ENCODE measurements at places on chromosomes 4 and X. TPM values are rescaled to one million over a fixed set of nuclear protein-coding genes. Genes with fewer than 3 reads are reported as not detected.

TRIM75 gene
- not detected for total RNA-seq

GRCh38 chr4:121822796-121823504 is 733 bp downstream of the CCNA2 start:
- peak; percentile 10 for DNase-seq

NEUROG2 gene
- total RNA-seq, result not detected

NEXMIF gene
- not detected for total RNA-seq

DNA sequence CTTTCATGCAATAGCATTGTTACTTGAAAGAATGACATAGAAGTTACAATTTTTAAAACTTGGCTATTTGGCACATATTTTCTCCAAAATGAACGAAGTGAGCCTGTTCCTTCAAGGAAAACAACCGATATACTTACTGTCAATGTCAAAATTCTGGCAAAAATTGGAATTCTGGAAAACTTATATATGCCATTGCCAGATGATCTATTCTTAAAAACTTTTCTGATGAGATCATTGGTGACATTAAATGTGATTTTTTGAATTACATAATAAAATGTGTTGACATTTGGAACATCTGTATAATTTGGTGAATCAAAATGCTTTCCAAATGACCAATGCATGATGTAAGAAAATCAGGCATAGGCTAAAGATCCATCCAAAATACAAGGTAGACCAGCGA is 209.0 kb downstream of the SCFD2 start:
- DNase-seq, result no peak

- no peak for DNase-seq
Measured at GRCh38 chr4:171561419-171561818, 251.8 kb upstream of the GALNTL6 start.

PTTG2 gene
- total RNA-seq, result not detected

DNA sequence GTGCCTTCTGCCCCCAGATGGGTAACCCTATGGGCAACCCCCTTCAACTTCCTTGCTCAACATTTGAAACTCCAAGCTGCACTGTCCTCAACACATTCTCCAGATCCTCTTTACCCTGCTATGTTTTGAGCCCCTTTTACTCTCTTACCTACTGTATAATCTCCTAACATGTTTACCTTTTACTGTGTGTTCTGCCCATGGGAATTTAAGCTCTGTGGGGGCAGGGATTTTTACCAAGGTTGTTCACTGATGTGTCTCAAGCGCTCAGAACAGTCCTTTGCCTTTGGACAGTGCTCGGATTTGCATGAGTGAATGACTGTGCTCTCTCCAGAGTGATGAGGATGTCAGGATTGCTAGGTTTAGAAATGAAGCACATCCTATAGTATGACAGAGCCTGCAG is 53.2 kb downstream of the SORBS2 start:
- DNase-seq, result no peak

- DNase-seq, result no peak
Measured at GRCh38 chr4:52752936-52753335, 1.7 kb upstream of the ERVMER34-1 start.

DNA sequence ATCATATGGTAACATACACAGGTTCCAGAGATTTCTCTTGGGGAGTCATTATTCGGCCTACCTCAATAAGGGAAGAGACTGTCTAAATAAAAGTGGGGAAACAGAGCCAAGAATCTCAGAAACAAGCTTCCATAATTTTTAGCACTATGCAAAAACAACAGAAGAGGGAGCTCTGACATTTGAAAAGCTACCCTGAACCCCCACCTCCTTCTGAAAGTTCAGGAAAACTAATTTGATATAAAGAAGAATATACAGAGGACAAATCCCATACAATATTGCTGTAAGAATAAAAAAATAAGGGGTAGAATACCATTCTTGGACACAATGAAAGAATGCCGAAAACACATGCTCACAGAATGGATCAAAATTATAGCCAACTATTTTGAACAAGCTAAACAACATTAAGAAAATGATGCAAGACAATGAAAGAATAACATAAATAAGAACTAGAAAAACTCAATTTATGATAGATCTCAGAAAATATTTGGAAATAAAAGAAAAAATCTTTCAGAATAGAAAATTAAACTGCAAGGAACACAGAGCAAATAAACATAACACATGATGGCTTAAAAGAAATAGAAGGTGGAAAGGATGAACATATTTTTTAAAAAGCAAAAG is 14.4 kb upstream of the ZNF41 start:
- no peak for DNase-seq

GRCh38 chr4:2334826-2335728 is 73.2 kb upstream of the MXD4 start:
- no peak for DNase-seq

MAGEA9B gene
- not detected for total RNA-seq

DNA sequence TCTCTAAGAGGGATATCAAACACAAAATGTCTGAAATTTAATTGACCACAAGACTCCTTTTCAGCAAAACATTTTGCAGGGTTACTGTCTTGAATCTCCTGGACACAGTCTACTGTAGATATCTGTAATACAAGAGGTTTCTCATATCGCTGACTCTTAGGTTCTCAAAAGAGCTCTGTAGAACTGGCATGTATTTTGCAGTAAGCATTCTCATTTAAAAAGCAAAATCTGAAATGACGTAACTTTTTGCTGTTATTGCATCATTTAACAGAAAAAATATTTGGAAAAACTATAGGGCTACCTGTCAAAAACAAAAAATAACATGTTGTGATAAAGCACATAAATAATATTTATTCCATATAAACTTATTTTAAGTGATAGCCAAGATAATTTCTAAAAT is 114.2 kb downstream of the CDS1 start:
- no peak for DNase-seq

GPR82 gene
- total RNA-seq, result not detected

- DNase-seq, result no peak
Measured at GRCh38 chr4:145694929-145695328, 15.0 kb downstream of the C4orf51 start.

- no peak for DNase-seq
Measured at GRCh38 chrX:107775000-107775733, 420 bp downstream of the TSC22D3 start.

GRCh38 chr4:114926583-114926982 is 186.8 kb downstream of the NDST4 start:
- no peak for DNase-seq

DNA sequence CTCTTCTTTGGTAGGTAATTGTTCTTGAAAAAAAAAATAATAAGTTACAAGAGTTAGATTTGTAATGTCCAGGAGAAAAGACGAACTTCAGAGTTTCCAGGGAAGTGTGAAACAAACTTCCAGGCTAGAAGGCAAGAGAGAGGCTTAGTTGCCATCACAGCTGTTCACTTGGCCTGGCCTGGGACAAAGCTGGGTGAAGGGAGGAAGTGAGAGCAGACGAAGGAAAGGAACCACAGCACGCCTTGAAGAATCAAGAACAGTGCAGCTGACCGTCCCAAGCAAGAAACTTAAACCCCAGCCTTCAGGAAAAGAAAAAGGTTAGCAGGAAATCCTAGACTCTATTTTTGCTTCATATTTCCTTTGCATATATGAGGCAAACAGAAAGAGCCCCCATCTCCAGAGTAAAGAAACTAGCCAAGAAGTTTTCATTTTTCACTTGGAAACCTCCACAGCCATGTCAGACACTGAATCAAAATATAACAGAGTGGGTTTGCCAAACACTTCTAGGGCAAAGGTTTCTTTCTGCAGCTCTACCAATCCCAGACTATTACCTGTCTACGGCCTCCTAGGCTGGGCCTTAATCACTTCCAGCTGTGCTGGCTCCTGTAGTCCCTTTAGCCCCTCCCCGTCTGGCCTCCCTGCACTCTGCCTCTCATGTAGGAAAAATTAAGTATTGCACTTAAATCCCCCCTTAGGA is 209.6 kb downstream of the SPATA18 start:
- DNase-seq, result no peak

ARSJ gene
- 35.8 TPM for total RNA-seq

DNA sequence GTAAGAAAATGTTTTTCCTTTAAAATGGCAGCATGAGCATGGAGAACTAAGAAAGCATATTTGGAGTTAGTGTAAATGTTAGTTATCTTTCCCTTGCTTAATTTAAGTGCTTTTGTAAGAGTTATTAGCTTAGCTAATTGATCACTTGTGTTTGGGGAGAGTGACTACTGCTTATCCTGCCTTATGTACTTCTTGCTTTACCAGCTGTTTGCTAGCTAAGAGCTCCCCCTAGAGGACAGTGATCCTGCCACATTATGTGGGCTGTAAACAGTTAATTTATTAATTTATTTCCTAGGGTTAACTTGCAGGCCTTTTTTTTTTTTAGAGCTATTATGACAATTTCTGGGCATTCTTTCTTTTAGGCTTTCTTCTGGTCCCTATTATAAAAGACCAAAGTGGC is 435.8 kb downstream of the MAGEB5 start:
- no peak for DNase-seq

FAT1 gene
- 638 TPM for total RNA-seq

DNA sequence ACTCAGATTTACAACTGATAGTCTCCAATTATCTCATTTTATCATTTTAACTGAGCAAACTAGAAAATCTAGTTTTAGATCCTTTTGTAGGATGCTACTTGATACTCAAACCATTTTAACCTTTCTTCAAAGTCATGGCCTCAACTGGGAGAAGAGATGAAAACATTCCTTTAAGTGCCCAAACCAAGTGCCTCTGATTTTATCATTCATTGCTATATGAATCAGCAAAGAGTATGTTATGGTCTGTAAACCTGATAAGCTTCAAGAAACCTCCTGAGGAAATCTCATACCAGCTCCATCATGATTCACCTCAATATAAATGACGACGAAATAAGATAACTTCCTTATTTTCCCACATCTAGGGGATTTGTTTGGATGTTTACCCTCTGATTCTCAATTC is 119.9 kb downstream of the FAM13A start:
- DNase-seq, result peak; percentile 16

GRCh38 chr4:16516796-16517439 is 290.6 kb upstream of the TAPT1 start:
- no peak for DNase-seq

GRCh38 chr4:37431417-37431743 is 186.8 kb downstream of the NWD2 start:
- no peak for DNase-seq

- no peak for DNase-seq
Measured at GRCh38 chrX:68880846-68881552, 52.2 kb downstream of the EFNB1 start.

GRCh38 chr4:37985730-37986275 is 25.6 kb downstream of the PTTG2 start:
- no peak for DNase-seq

DNA sequence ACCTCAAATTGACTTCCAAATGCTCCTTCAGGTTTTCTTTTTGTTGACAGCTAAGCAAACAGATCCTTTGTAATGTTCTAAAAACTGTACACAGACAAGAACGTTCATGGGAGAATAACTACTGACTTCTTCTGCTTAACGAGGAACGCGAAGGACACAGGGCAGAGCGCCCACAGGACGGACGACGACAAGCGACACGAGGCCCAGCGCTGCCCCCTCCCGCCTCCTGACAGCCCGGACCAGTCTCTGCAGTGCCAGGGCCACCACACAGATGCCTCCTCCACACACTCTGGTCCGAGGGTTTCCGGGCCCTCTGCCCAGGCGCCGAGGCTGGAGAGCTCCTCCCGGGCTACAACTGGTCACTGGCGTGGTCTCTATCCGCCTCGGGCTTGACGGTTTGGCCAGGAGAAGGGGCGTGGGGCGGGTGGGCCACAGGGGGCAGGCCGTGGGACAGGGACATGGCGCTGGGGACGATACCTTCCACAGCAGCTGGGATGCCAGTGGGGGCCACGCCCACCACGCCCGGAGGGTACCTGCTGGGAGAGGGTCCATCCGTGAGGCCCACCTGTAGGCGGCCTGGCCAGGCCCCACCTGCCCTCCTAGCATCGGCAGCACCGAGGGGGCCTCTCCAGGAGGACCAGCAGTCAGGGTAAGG is 36.9 kb downstream of the CTBP1 start:
- DNase-seq, result no peak

DDX60 gene
- total RNA-seq, result 7.1 TPM

DNA sequence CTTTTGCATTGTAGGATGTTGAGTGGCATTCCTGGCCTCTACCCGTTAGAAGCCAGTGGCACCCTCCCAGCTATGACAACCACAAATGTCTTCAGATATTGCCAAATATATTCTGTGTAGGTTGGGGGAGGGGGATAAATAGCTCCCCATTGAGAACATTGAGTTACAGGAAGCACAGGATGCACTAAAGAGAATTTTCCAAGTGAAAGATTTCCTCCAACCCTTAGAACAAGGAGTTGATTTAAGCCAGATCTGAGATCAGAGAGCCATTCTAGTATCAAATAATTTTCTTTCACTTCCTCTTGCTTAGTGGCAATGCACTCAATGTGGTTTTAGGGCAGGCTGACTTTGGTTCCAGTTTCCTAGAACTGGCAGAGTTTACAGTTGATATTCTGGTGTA is 436.6 kb downstream of the C4orf33 start:
- DNase-seq, result no peak

- DNase-seq, result peak; percentile 75
Measured at GRCh38 chr4:88283661-88284438, 511 bp downstream of the PPM1K start.

- no peak for DNase-seq
Measured at GRCh38 chr4:111618908-111619307, 526.3 kb upstream of the FAM241A start.

DNA sequence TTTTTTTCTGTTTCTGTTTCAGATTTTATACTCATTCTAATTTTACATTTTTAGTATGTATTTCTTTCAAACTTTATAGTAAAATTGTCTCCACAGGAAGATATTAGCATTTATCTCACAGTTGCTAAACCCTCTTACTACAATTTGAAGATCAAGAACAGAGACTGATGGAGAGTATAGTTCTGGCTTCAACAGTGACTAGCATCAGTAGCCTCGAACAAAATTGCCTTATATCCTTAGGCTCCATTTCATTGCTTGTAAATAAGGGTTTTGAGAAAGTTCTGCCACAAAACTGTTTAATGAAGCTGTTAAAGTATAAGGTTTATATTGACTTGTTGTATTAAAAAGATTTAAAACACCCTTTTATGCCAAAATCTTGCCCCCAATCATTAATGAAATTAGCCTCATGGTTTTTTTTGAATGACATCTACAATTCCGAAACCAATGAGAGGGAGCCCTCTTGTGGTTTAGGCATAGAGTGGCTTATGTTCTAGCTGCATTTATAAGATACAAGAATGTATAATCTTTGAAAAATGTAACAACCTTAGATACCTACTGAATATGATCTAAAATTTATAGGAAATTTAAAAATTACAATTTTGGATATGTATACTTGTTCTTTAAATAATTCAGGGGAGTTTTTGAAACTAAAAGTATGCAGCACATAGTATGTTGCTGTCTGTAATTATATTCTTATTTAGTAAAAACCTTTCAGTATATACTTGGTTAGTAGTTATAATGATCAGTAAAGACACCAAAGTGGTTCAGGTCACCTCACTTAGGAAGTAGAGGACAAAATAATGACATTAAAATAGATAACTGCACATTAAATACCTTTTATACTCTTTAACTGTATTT is 109.8 kb upstream of the HPGD start:
- peak; percentile 24 for DNase-seq

GRCh38 chr4:163816494-163816893 is 322.0 kb downstream of the TMA16 start:
- no peak for DNase-seq

AMER1 gene
- total RNA-seq, result 2.3 TPM

GRCh38 chrX:130575831-130576389 is 174.1 kb downstream of the RBMX2 start:
- peak; percentile 7 for DNase-seq

GRPR gene
- not detected for total RNA-seq

All from mammary epithelial cell (primary cell).